Activated B cell treated with CpG ODN at 0.5 μM for 24 hours (primary cell): ENCODE measurements at places on chromosomes 13 and 19. TPM values are rescaled to one million over a fixed set of nuclear protein-coding genes. Genes with fewer than 3 reads are reported as not detected.

Gene LGALS7B
- not detected in 2 replicates for total RNA-seq

- H3K27ac ChIP-seq: no peak overlapping the region
- H3K36me3 ChIP-seq: no peaks in the 10 kb centered on the region
- H3K4me1 ChIP-seq: no peaks in the 10 kb centered on the region
- peaks cover 4% of the 10 kb centered on the region for H3K27me3 ChIP-seq
Measured at GRCh38 chr13:79631051-79631659, 150.2 kb downstream of the NDFIP2 start.

Gene C19orf38
- total RNA-seq: 0.62 and 1.0 TPM in 2 replicates

- no peak overlapping the region for H3K4me3 ChIP-seq
- DNase-seq: no peak
- H3K4me1 ChIP-seq: peaks cover 49% of the 10 kb centered on the region
- H3K27me3 ChIP-seq: no peaks in the 10 kb centered on the region
- H3K36me3 ChIP-seq: peaks cover 9% of the 10 kb centered on the region
- H3K27ac ChIP-seq: no peak overlapping the region
Measured at GRCh38 chr13:73954808-73955207, 179.4 kb downstream of the KLF12 start.

DNA sequence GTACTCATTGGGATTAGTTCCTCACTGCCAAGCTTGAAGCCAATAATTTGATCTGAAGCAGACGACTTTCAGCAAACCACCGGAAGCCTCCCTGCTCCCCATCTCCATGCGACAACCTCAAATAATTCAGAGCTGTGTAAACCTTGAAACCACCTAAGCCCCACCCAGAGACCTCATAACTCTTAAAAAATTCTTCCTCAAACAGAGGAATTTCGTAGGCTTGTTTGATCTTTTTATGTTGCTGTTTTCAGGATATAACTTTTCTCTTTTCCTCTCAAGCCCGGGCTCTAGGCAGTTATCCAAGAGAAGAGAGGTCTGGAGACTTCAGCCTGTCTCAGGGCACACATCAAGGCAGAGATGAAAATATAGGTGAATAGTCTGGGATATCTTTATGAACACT is 311.6 kb downstream of the KCNRG start:
- no peak overlapping the region for H3K4me3 ChIP-seq
- H3K36me3 ChIP-seq: peaks cover 2% of the 10 kb centered on the region
- no peaks in the 10 kb centered on the region for H3K27me3 ChIP-seq
- H3K27ac ChIP-seq: no peak overlapping the region
- DNase-seq: no peak

GRCh38 chr13:33367926-33368325 is 82.4 kb upstream of the STARD13 start:
- peaks cover 27% of the 10 kb centered on the region for H3K4me1 ChIP-seq
- no peak overlapping the region for H3K4me3 ChIP-seq
- no peaks in the 10 kb centered on the region for H3K27me3 ChIP-seq
- no peak overlapping the region for H3K27ac ChIP-seq

Gene SERP2
- total RNA-seq: 0.24 and 0.69 TPM in 2 replicates

- peaks cover 36% of the 10 kb centered on the region for H3K4me1 ChIP-seq
- H3K27ac ChIP-seq: peak overlapping the region; percentile 88
- no peak for DNase-seq
- H3K36me3 ChIP-seq: no peaks in the 10 kb centered on the region
Measured at GRCh38 chr13:24224232-24224680, 63.7 kb downstream of the SPATA13 start.

GRCh38 chr13:107339209-107339608 is 771.3 kb upstream of the ARGLU1 start:
- DNase-seq: no peak
- H3K4me1 ChIP-seq: no peaks in the 10 kb centered on the region
- H3K4me3 ChIP-seq: no peak overlapping the region
- H3K36me3 ChIP-seq: no peaks in the 10 kb centered on the region

GRCh38 chr13:47548294-47548840 is 452.7 kb downstream of the SUCLA2 start:
- H3K27ac ChIP-seq: no peak overlapping the region
- peaks cover 1% of the 10 kb centered on the region for H3K27me3 ChIP-seq
- no peak for DNase-seq

- peaks cover 17% of the 10 kb centered on the region for H3K27me3 ChIP-seq
- peak overlapping the region; percentile 84 for H3K4me3 ChIP-seq
- no peaks in the 10 kb centered on the region for H3K36me3 ChIP-seq
- no peak for DNase-seq
- no peak overlapping the region for H3K27ac ChIP-seq
- H3K4me1 ChIP-seq: peaks cover 13% of the 10 kb centered on the region
Measured at GRCh38 chr19:23075031-23075733, 41.6 kb upstream of the ZNF730 start.
